DND-41 (cell line): ENCODE measurements at places on chromosomes 5 and 9.

DNA sequence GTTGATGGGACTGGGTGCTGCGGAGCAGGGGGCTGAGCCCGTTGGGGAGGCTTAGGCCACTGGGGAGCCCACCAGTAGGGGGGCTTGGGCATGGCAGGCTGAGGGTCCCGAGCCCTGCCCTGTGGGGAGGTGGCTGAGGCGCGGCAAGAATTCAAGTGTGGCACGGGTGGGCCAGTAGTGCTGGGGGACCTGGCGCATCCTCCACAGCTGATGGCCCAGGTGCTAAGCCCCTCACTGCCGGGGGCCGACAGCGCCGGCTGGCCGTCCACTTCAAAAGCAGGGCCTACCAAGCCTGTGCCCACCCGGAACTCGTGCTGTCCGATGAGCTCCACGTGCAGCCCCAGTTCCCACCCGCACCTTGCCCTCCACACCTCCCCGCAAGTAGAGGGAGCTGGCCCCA lies 917.5 kb downstream of the TAF11L14 start:
- no peak for DNase-seq

DNA sequence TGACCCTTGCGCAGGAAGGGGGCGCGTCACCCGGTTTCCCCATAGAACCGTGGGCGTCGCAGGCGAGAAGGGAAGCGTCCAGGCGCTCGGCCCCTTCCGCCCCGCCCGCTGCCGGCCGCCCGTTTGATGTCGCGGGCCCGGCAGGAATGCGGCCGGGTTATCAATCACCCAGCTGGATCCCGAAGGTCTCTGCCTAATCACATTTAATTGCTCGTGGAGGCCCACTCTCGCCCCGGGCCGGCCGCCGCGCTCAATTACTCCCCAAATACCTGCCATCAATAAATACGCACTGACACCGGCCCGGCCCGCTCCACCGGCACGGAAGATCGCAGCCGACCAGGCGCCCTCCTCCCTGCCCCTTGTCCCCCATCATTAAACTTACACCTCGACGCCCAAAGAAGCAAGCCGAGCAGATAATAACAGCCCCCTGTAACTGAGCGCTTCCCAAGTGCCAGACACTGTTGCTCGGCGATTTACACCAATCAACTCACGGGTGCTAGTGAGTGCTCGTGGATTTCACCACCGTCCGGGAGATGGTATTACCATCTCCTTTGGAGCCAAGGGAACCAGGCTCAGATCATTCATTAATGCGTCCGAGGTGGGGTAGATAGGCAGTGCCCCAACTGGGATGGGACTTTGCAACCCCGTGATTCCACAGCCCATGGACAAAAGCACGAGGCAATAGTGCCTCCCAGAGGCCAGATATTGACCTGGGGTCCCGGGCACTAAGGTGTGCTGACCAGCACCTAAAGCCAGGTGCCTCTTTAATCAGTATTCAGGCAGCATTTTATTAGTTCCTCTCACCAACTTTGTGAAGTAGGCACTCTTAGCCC lies 11.3 kb downstream of the MSX2 start:
- no peak for DNase-seq

- DNase-seq = no peak
Measured at GRCh38 chr9:21506626-21507482, 24.7 kb upstream of the IFNE start.

DNA sequence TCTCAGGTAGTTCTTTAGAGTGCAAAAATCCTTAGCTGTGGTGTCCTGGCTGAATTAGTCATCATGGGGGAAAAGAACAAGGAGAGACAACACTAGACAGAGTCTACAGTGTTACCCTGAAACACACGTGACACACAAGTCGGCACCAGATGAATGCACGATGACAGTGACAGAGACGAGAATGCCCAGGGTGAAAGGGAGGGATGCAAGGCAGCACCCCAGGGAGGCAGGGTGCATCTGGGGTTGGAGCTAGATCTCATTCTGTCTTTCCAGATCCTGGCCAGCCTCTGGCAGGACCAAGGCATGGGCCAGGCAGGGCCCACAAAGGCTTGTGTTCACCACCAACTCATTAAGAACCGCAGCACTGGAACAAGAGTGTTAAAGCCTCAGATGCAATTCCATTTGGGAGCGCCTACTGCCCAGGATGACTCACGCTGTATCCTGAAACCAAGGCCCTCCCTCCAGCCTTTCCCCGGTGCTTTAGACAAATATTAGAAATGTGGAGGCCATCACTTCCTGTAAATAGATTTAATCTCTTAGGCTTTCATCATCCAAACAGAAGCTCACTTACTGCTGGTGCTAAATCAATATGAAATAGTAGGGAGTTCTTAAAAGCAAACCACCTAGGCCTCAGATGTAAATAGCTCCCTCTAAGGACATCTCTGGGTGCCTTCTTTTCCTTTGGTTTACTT lies 56.1 kb downstream of the IRX2 start:
- DNase-seq = no peak

GRCh38 chr5:55855509-55855908 lies 4.4 kb downstream of the IL31RA start:
- DNase-seq = peak; percentile 67

DNA sequence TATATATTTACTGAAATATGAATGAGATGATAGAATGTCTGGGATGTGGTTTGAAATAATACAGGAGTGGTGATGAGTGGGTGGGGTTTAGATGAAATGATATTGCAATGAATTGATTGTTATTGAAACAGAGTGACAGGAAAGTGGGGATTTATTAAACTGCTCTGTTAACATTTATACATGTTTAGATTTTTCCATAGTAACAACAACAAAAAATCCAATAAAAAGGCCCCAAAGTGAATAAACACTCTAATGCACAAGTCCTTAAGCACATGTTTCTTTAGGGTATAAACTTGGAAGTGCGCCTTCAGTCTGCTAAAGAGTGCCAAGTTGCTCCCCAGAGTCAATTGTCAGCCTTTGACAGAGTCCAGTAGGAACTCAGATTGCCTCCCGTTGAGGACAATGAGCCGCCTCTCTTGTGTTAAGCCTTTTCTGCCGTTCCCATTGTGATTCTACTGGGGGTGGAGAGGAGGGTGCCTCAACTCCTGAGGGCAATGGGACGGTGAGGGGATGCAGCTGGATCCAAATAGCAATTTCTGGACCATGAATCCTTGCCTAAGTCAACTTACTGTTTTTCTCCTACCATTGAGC lies 112.3 kb downstream of the SLC28A3 start:
- no peak for DNase-seq
